ENCODE measurements at places on chromosomes 12 and 14.

DNA sequence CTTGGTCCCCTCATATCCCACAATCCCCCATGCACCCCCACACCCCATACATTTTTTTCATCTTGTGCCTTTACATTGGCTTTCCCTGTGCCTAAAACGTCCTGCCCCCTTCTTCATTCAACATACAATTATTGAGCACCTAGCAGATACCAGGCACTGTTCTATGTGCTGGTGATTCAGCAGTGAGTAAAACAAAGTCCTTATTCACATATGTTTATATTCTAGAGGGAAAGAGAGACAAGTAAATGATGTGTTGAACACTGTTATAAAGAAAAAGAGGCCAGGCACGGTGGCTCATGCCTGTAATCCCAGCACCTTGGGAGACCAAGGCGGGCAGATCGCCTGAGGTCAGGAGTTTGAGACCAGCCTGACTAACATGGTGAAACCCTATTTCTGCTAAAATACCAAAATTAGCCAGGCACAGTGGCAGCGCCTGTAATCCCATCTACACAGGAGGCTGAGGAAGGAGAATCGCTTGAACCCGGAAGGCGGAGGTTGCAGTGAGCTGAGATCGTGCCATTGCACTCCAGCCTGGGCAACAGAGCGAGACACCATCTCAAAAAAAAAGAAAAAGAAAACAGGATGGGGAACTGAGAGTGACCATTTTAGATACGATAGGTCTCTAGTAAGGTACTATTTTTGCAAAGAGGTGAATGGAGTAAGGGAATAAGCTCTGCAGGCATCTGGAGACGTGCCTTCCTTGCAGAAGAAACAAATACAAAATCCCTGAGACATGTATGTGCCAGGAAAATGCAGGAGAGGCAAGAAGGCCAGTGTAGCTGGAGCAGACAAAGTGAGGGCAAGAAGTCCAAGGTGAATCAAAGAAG lies 12.2 kb downstream of the SLC7A7 start:
- no peak for DNase-seq

GRCh38 chr14:88326352-88327103 lies 3.5 kb upstream of the KCNK10 start:
- DNase-seq, result no peak

DNA sequence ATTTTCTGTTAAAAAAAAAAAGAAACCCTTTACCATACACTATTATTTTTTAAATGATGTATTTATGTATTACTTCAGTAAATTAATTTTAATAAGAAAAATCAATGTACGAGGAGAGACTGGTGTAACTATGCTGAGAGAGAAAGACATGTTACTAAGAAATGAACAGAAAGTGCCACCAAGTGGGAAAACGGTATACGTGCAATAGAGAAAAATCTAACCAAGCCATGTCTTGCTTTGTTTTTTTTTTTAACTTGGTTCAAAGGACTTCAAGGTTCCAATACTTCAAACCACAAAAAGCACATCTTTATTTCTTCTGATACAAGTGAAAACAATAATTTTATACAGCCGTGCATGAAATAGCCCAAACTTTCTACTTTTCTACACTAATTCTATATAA lies 22.9 kb downstream of the NDUFA12 start:
- no peak for DNase-seq

DNA sequence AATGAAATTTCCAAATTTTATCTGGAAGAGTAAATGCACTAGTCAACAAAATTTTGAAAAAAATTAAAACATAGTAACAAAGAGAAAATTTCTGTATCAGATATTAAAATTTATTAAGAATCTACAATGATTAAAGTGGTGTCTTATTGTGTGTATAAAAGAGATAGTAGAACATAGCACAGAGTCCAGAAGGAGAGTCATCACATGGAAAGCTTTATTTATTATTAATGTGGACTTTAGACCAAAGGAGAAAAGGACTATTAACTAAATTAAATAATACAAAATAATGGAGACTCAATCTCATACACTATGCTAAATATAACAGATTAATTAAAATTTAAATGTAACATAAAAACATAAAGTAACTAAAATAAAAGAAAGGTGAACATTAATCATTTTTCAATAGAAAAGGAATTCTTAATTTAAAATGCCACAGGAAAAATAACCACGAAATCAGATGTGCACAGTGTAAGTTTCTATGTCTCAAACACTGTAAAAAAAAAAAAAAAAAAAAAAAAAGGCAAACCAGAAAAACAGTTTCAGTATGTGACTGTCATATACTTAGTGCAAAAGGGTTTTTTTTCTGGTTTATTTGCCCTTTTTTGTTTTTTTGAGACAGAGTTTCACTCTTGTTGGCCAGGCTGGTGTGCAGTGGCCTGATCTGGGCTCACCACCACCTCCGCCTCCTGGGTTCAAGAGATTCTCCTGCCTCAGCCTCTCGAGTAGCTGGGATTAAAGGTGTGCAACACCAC lies 95.4 kb downstream of the MYF5 start:
- no peak for DNase-seq

DNA sequence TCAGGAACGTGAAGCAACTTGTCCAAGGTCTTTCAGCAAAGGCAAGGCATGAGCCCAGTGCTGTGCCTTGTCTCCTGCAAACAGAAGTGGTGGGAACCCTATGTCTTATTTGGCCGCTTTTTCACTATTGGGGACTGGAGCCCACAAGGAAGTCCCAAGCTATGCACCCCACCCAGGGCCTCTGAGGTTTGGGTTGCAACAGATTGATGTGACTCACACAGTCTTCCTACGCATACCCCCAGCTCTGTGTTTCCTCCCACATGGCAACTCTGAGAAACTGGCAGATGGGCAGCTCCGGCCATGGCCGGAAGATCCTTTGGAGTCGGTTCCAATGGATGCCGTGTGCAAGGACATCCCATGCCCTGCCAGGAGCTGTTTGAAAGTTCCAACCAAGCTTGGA lies 28.3 kb upstream of the CMKLR1 start:
- DNase-seq, result no peak

- DNase-seq, result no peak
These were observed 71.1 kb downstream of the CATSPERB start for GRCh38 chr14:91660790-91661189.

GRCh38 chr14:68806526-68807147 lies 13.8 kb upstream of the ZFP36L1 start:
- no peak for DNase-seq

- DNase-seq, result no peak
These were observed 12.7 kb downstream of the MYO1A start for GRCh38 chr12:57037264-57037663.

- DNase-seq, result no peak
These were observed 382.5 kb downstream of the RPS29 start for GRCh38 chr14:49203676-49204075.

- no peak for DNase-seq
These were observed 227.0 kb downstream of the ANO2 start for GRCh38 chr12:5718073-5718472.

DNA sequence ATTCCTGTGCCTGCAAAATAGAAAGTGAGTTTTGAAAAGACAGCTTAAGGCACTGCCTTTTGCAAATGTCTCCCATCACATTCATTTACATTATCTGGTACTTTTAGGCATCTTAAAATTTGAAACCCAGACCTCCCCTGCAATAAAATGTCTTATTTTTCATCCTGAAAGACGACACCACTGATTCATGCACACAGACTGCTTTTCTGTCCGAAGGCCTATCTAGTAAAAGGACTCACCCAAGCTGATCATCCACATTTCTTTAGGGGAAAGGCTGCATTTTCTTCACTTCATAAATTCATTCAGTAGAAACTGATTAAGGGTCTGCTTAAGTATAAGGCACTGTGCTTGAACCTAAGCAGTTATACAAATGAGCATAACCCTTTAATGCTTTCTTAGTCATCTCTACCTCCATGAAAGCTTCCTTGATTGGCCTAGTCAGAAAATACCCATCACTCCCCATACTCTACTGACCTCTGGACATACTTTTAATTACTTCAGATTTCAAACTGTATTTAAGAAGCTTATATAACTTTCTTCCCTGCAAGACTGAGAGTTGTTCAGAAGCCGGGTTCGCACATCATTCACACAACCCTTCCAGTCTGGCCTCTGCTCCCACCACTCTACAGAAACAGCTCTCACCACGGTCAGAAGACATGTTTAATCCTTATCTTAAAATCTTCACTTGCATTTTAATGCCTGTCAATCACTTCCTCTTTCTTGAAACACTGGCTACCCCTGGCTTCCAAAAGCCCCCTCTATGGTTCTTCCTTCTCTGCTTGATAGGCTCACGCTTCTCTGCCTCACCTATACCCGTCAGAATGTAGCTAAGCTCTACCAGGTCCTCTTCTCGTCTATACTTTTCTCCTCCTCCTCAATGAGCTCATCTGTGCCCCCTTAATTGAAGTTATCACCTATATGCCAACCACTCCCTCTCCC lies 288.6 kb downstream of the MED13L start:
- no peak for DNase-seq

DNA sequence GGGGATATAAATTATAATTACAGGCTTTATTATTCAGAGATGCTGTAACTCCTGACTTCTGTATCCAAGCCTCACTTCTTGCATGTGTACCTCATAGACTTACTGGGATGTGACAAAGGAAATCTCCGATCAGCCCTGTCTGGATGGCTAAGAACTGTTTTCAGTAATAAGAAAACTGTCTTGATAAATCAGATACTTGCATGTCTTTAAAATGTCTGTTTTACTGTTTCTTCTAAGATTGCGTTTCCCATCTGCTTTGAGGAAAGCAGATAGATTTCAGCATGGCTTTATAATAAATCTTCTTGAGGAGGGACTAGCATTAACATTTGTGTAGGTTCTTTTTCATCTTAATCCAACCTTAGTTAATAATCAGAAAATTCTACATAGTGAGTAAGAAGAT lies 395.9 kb downstream of the EGLN3 start:
- no peak for DNase-seq

DNA sequence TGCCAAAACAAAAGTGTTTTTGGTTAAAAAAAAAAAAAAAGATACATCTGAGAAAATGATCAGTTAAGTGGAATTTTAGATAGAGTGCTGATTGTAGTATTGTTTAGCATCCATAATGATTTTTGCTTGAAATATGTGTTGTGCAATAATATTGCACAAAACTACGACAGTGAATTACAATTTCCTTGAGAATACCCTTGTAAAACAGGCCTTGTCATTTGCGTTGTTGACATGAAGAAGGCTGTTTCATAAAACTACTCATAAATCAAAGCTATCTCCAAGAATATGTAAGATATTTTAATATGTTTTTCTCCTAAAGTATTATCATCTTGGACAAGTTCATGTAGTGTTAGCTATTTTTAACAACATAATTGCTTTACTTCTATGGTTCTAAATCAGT lies 1077.0 kb downstream of the LRFN5 start:
- no peak for DNase-seq

GRCh38 chr14:54692284-54692772 lies 125.4 kb downstream of the SAMD4A start:
- no peak for DNase-seq

GRCh38 chr12:116626153-116626552 lies 67.0 kb downstream of the MAP1LC3B2 start:
- DNase-seq, result no peak

GRCh38 chr12:76813972-76814371 lies 50.1 kb downstream of the ZDHHC17 start:
- DNase-seq, result no peak

DNA sequence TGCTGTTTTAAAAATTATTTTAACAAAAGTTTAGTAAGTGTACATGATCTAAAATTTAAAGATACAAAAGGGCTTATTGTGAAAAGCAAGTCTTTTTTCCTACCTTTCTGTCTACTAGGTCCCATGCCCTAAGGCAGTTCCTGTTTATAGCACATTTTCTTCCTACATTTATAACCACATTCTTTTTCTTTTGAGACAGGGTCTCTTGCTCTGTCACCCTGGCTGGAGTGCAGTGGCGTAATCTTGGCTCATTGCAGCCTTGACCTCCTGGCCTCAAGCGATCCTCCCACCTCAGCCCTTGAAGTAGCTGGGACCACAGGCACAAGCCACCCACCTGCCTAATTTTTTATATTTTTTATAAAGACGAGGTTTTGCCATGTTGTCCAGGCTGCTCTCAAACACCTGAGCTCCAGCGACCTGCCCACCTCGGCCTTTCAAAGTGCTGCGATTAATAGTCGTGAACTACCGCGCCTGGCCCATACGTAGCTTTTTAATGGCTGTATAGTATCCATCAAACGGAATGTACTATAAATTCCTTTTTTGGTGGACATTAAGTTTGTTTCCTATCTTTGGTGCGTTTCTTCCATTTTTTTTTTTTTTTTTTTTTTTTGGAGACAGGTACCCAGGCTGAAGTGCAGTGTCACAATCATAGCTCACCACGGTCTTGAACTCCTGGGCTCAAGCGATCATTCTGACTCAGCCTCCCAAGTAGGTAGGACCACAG lies 20.9 kb downstream of the FRS2 start:
- no peak for DNase-seq

DNA sequence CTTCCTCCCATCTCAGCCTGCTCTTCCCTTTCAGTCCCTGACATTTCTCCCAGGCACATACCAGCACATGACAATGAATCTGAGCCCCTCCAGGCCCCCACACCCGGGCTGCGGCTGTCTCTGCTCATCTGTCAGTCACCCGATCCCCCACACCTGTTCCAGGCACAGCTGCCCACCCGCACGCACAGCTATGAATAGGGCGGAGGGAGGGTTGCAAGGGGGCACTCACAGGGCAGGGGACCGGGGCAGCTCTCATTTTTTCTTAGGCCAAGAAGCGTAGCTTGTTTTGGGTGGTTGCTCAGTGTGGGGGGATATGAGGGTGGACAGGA lies 43.7 kb upstream of the TSPAN9 start:
- no peak for DNase-seq

DNA sequence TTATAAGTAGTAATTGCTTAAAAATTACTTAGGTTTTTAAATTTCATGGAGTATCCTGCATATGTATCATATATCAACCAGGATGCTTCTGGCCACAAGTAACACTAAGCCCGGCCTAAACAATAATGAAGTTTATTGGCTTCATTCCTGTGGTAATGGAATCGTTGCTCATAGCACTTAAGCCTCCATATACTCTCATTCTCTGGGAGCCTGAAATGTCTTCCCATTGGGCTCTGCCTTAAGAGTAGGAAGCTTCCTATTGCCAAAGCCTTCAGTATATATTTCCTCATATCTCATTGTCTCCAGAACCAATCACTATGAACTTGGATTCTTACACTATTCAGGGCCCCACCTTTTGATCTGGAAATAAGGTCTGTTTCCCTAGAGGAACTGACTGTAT lies 83.8 kb upstream of the DNM1L start:
- DNase-seq, result no peak

DNA sequence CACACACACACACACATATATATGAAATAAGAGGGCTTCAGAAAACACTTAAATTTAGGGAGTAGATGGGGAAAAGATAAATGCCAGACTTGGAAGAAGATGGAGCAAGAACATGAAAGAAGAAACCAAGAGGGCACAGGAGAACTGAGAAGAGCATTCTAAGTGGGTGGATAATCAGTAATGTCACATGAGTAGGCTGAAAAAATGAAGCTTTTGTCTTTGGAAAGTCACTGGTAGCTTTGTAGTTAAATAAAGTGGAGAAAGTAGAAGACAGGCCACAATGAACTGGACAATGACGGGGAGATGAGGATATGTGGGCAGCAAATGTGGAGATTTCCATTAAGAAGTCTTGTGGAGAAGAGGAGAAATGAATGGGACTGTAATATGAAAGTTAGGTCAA lies 2.2 kb upstream of the ZC2HC1C start:
- no peak for DNase-seq
